Lung microvascular endothelial cell (primary cell): ENCODE measurements at places on chromosomes 5 and 9. TPM values are rescaled to one million over a fixed set of nuclear protein-coding genes. Genes with fewer than 3 reads are reported as not detected.

ANGPTL2 gene
- total RNA-seq: 5.8 and 7.6 TPM in 2 replicates

TLX3 gene
- total RNA-seq: not detected in 2 replicates

STPG3 gene
- total RNA-seq: not detected in 2 replicates

REEP5 gene
- 64.3 and 69.4 TPM in 2 replicates for total RNA-seq

CATSPER3 gene
- under 0.01 and 0.22 TPM in 2 replicates for total RNA-seq

MCIDAS gene
- not detected in 2 replicates for total RNA-seq

PCSK1 gene
- total RNA-seq: under 0.01 and 0.22 TPM in 2 replicates

ECM2 gene
- not detected in 2 replicates for total RNA-seq

STK32A gene
- under 0.01 and 0.44 TPM in 2 replicates for total RNA-seq

NRARP gene
- 18.7 and 28.3 TPM in 2 replicates for total RNA-seq

PTGS1 gene
- 1.4 and 1.5 TPM in 2 replicates for total RNA-seq

MGAT4B gene
- 104 and 132 TPM in 2 replicates for total RNA-seq
